ENCODE measurements at places on chromosomes 5 and 9.

DNA sequence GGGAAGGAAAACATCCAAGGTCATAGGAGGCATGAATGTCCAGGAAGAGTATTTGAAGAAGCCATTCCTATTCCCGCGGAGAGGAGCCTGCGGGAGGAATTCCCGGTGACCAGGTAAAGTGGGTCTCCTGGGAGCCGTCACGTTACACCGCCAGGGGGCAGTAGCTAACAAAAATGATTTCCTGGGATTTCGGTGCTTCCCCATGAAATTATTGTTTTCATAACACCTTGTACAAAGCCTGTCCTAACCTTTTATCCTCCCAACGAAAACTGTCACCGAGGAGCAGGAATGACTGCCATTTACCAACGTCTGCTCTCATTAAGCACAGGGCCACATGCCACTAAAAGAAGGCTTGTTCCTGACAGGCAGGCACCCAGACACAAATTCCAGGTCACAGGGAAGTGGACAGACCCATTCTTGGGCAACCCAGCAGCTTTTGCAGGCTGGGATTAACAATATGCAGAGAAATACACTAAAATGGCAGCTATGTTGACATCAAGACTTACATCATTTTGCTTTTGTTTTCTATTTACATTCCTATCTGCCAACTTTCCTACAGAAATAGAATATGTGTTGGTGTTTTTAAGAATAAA lies 41.2 kb upstream of the CTSL start:
- no peak for DNase-seq

GRCh38 chr5:66041627-66042026 lies 102.5 kb upstream of the SREK1 start:
- no peak for DNase-seq

DNA sequence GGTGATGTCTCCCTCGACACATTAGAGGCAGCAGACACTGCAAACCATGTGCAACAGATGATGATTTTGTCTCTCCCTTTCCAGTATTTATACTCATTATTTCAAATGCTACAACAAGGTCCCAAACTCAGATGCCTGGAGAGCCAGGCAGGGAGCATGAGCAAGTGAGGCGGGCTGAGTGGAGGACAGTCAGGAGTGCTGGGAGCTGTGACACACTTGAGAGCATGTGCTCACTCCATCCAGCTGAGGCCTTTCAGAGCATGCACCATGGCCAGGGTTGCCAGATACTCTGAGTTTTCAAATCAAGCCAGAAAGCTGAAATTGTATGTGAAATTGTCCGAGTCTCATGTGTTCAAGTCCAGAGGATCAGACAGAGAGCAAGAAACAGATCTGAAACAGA lies 55.8 kb upstream of the SLC2A8 start:
- no peak for DNase-seq

- DNase-seq = no peak
These were observed 48.8 kb downstream of the LNPEP start for GRCh38 chr5:96984506-96985192.

DNA sequence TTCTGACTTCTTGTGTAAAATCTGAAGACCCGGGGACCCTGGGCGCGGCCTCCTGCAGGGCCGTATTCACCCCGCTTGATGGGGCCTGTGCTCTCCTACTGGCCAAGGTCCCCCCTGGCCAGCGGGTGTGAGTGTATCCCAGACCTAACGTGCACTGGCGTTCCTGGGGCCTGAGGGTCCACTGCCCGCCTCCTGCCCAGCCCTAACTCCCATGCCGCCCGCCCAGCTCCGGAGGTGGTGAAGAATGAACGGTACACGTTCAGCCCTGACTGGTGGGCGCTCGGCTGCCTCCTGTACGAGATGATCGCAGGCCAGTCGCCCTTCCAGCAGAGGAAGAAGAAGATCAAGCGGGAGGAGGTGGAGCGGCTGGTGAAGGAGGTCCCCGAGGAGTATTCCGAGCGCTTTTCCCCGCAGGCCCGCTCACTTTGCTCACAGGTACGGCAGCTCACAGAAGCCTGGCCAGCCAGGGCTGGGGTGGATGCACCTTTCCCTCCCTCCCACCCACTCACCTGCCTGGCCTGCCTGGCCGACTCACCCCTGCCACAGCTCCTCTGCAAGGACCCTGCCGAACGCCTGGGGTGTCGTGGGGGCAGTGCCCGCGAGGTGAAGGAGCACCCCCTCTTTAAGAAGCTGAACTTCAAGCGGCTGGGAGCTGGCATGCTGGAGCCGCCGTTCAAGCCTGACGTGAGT lies 9.5 kb downstream of the GRK6 start:
- no peak for DNase-seq

GRCh38 chr5:115487756-115488155 lies 56.8 kb downstream of the FEM1C start:
- no peak for DNase-seq

GRCh38 chr5:87277279-87277835 lies 9.7 kb downstream of the RASA1 start:
- DNase-seq = no peak

DNA sequence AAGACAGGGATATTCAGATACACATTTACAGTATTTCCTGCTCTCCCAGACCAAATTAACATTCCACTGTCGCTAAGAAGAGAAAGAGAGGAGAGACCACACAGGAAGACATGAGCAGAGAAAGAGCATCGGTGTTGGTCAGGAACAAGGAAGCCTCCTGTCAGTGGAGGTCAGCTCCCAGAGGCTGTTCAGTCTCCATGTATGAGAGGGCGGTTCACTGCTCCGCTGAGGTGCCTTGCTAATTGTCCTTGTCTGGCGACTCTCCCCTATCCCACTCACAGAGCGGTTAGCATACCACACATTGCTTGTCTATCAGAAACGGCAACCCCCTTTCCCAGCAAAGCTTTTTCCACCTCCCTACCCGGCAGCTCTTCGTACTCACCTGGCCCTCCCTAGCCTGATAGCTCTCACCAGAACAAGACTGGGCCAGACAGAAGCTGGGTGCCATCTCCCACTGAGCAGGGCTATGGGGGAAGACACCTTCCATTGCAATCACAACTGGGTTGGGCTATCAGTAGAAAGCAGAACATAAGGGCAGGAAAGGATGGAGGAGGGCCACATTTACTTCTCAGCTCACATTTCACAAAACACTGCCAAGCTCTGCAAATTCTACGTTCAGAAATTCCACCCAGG lies 58.6 kb upstream of the LMNB1 start:
- no peak for DNase-seq

- DNase-seq = no peak
These were observed 29.0 kb downstream of the KLF9 start for GRCh38 chr9:70385426-70385825.
